ENCODE measurements at places on chromosomes 1 and 21.

DNA sequence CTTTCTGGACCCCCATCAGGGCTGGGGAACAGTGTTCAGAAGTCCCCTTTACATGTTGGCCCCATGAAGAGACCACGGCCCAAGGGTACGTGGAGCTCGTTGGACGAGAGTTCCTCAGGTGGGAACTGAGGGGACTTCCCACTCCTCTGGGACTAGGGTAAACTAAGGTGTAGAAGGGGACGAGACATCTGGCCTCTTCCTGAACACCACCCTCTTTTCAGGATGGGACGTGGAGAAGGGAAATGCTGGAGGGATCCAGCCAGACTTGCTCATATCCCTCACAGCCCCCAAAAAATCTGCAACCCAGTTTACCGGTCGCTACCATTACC, 2.0 kb downstream of the NAXE start:
- DNase-seq, result no peak

GRCh38 chr1:65056234-65056633, 89.9 kb upstream of the JAK1 start:
- no peak for DNase-seq

- no peak for DNase-seq
These were observed 66.2 kb downstream of the TEX35 start for GRCh38 chr1:178579095-178579494.

GRCh38 chr1:55055084-55055882, 15.9 kb downstream of the PCSK9 start:
- no peak for DNase-seq

- DNase-seq, result no peak
These were observed 79.2 kb upstream of the ARHGEF16 start for GRCh38 chr1:3375245-3375644.

- peak; percentile 33 for DNase-seq
These were observed 14.2 kb upstream of the ADORA3 start for GRCh38 chr1:111517469-111518225.

DNA sequence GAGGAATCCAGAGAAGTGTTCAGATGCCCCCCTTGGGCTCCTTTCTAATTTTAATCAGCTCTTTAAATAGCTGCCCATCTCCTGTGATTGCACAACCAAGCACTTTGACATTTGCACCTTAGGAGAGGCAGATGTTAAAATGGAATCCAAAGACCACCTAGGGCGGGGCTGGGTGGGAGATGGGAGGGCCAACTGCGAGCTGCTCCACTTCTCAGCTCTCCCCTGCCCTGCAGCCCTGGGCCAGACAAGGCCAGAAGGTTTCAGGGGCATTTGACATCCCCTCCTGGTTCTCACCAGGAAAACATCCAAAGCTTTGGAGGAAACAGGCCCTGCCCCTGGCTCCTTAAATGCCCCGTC, 106.9 kb downstream of the DHRS3 start:
- DNase-seq, result no peak

DNA sequence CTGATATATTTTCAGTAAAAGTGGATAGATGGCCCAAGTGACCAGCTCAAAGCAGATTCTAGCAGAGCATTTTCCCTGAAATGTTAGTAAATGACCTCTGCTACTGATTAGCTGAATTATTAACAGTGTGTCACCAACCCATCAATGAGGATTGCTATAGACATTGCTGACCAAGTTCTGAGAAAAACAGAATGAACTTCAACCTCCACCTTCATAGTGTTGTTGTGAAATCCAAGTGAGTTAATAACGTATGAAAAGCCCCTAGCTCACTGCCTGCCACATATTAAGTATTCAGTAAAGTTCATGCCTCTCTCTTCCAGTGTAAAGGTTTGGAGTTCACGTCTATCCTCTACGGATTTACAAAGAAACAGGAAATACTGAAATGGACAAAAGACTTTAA, 15.8 kb downstream of the PLPP3 start:
- DNase-seq, result no peak
